ENCODE measurements at places on chromosomes 7 and 10. TPM values are rescaled to one million over a fixed set of nuclear protein-coding genes. Genes with fewer than 3 reads are reported as not detected.

Gene HEPACAM2
- not detected for total RNA-seq

DNA sequence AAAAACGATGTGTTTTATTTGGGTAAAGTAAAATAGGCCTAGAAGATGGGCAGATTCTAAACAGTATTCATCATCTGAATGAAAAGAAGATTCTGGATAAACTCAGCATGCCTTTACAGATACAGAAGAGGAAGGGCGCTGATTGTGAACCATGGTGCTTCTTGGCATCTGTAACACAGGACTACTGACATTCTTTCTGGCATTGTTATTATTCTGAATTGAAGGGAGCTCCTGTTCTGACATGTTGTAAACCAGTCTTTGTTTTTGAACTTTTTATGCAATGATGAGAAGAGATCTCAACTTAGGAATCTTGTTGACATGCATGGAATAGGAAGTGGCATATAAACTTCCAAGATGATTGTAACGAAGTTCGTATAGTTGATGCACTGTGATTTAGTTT is 13.5 kb downstream of the RPA3 start:
- no peak for DNase-seq

DNA sequence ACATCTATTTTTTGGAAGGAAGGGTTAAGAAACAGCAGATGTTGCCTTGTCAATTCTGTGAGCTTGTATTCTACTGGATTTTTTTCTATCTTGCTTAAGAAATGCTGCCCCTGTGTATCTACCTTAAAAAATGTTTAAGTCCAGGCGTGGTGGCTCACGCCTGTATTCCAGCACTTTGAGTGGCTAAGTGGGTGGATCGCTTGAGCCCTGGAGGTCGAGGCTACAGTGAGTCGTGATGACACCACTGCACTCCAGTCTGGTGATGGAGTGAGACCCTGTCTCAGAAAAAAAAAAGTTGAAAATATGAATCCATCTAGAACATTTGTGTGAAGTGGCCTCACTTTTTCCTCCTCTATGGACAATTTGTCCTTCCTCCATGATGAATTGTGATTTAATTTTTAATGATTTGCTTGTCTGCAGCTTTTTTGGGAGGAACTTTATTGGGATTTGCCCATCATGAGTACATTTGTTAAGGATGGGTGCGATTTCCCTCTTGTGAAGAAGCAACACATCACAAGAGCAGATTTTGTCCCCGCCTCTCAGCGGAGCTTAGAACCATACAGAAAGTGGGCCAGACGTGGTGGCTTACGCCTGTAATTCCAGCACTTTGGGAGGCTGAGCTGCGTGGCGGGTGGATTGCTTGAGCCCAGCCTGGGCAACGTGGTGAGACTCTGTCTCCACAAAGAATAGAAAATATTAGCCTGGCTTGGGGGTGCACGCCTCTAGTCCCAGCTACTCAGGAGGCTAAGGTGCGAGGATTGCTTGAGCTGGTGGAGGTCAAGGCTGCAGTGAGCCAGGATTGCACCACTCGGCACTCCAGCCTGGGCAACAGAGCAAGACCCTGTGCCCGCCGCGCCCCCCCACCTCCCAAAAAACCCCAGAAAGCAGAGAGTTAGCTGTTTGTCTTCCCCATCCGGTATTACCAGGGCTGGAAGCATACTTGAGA is 57.7 kb downstream of the DNAJB6 start:
- no peak for DNase-seq

Gene GLUD1
- 111 TPM for total RNA-seq

- DNase-seq: no peak
Observed at GRCh38 chr7:92695308-92696261, 105.4 kb upstream of the FAM133B start.

DNA sequence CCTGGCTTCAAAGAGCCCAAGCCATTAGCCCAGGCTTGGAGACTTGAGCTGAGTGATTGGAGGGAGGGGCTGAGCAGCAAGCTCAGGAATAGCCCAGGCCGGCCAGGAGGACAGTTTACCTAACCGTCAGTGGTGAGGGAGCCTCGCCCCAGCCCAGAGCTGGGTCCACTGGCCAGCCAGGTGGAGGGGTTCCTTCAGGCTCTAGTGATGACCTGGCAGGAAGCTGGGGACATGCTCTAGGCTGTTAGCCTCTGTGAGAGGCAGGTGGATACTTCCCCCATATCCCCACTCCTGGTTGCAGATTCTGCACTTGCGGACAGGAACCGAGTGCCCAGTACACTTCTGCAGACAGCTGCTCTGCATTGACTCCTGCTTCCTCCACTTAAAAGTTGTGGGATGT is 61.2 kb upstream of the ANTXRL start:
- no peak for DNase-seq

GRCh38 chr7:91263384-91264045 is 718 bp upstream of the FZD1 start:
- no peak for DNase-seq

DNA sequence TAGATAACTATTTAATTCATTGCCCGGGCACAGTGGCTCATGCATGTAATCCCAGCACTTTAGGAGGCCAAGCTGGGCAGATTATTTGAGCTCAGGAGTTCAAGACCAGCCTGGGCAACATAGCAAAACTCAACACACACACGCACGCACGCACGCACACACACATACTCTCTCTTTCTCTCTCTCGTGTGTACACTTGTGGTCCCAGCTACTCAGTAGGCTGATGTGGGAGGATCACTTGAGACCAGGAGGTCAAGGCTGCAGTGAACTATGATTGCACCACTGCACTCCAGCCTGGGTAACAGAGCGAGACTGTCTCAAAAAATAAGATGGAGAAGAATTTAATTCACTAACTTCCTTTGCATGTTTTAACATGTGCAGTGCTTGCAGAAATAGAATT is 38.1 kb downstream of the PTPN12 start:
- DNase-seq: no peak

DNA sequence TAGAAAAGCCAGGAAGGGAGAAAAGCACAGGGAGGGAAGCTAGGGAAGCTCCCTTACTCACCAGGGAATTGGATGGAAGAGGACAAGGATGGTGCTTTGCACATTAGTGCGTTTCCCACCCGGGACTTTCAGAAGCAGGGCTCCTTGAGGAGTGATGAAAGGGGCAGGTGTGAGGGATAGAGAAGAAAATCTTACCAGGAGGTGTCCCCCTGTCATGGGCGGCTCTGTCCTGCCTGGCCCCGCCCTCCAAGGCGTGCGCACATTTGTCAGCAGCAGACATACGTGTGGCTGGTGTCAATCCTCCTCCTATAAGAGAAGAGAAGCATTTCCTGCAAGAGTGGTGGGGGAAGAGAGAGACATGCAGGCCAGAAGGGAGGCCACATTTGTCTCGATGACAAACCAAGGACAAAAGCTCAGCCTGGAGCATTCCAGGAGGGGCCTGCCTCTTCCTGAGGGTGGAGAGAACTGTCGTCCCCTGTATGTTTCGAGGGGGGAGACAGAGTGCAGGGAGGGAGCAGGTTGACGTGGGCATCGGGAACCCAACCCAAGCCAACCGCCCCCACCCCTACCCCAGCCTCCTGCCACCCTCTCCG is 47.4 kb upstream of the COMTD1 start:
- DNase-seq: no peak

GRCh38 chr10:114199239-114199638 is 20.1 kb downstream of the TDRD1 start:
- no peak for DNase-seq

DNA sequence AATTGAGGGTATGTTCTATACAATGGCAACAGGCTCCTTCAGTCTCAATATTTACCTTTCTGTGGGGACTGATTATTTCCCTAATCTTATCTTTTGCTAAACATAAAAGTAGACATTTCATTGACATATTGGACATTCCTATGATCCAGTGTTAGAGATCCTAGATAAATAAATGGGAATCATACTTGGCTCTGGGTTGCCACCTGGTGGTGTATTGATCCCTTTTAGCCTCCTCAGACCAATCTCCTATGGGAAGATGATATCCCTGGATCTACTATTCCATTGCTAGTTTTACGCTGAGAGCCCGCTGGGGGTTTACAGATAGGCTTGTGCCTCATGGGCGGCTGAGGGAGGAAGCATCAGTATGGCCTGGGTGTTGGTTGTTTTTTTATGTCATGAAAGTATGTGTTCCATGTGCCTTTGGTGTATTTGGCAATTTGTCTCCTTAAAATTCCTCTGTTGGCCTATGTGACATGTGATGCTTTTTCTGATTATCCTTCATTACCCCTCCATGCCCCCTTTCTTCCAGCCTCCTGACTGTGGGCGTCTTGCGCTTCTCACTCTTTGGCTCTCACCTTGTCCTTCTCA is 18.8 kb downstream of the CELF2 start:
- no peak for DNase-seq

GRCh38 chr10:132110111-132110521 is 44.4 kb downstream of the JAKMIP3 start:
- DNase-seq: peak; percentile 8

Gene EPO
- not detected for total RNA-seq

Gene OR13A1
- not detected for total RNA-seq

DNA sequence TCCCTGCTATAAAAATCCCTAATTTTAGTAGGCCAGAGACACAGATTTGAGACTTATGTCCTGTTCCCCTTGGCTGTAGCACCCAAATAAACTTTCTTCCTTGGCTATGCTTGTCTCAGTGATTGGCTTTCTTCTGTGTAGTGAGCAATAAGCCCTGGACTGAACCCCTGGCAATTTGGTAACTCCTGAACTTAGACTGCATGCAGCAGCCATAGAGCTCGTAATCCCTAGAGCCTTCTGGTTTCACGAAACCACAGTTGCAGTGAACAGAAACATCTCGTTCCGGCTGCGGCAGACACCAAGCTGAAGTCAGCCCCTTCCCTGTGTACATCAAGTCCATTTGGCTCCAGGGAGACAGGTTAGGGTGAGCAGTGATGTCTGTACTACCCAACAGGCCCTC is 172.2 kb downstream of the LYZL1 start:
- no peak for DNase-seq

Gene ZNF277
- total RNA-seq: 27.4 TPM

GRCh38 chr7:25988640-25989039 is 163.4 kb upstream of the NFE2L3 start:
- no peak for DNase-seq

- no peak for DNase-seq
Observed at GRCh38 chr10:128429321-128429720, 303.1 kb upstream of the MKI67 start.

- no peak for DNase-seq
Observed at GRCh38 chr7:157168571-157168970, 29.8 kb downstream of the UBE3C start.

Gene ZNF425
- 1.1 TPM for total RNA-seq

DNA sequence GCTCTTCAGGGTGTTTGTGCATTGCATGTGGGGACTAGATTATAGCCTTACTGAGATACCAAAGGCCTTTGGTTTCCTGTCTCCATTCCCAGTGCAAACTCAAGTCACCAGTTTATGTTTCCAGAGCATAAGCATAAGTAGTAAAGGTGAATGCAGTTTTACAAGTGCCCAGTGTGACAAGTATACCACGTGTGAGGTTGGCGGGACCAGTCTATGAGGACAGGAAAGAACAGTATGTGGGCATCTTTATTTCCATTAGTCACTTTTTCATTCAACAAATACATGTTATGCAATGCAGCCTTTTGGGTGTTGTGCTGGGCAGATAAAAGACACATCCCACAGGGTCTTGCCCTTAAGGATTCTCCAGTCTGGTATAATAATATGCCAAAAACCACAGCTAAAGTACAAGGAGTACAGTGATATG is 146.5 kb downstream of the ARID5B start:
- peak; percentile 66 for DNase-seq

GRCh38 chr10:791639-792038 is 102.2 kb upstream of the DIP2C start:
- DNase-seq: no peak

DNA sequence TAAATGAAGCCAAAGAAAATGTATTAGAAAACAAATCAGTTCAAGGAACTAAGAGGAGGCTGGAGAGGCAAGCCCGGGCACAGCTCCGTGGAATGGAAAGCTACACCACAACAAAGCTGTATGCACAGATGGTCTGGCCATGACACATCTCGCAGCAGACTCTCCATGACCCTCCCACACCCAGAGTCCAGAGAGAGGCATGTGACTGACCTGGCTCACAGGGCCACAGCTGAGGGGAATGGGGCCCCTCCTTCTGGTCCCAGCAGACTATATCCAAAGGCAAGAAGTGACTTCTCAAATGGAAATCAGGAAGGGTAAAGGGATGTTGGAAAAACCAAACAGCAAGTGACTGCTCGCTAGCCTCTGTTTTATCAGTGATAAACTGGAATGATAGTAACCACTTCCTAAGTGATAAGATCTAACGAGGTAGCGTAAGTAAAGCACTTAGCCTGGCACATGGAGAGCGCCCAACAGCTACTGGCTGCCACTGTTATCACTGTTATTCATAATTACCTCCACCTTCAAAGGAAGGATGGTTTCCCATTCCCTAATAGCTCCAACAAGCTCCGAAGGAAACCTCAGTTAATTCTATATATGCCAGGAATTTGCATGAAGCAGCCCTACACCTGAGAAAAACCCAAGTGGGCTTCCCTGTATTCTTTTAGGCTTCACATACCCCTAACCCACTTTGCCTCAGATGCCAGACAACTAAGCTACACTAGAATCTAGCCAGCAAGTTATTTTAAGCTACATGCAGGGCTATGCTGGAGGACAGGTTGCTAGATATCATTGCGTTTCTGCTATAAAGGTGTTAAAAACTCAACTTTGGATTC is 8.4 kb downstream of the OSBPL3 start:
- peak; percentile 17 for DNase-seq

- no peak for DNase-seq
Observed at GRCh38 chr7:156772725-156773124, 120.3 kb downstream of the LMBR1 start.

DNA sequence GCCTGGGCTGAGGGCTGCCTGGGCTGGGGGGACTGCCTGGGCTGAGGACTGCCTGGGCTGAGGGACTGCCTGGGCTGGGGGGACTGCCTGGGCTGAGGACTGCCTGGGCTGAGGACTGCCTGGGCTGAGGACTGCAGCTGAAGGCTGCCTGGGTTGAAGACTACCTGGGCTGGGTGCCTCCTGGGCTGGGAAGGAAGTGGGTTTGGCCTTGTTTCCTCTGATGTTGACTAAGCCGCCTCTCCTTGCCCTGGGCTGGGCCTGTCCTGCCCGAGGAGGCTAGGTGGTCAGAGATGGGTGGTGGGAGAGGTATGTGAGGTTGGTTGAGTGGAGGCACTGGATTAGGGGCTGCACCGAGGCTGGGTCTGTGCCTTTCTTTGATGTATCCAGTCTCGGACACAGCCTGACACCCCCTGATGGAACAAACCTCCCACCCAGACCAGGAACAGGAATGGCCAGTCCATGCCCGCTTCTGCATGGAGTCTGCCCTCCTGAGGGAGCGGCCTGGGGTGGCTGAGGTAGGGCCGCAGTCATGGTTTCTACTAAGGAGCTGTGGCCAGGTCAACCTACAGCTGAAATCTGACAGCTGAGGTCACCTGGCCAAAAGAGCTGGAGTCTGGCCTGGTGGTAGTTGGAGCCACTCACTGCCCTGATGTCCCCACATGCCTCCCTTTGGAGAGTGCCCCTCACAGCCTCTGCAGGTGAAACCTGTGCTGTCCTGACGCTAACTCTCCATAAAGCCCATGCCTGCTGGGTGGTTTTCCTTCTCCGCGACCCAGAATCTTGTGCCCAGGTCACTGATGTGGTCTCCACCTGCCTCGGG is 22.3 kb downstream of the SCART1 start:
- peak; percentile 68 for DNase-seq

- no peak for DNase-seq
Observed at GRCh38 chr10:11587722-11588259, 23.7 kb downstream of the USP6NL start.

All from activated CD4-positive, alpha-beta memory T cell treated with anti-CD3 and anti-CD28 coated beads, Interleukin-2, amount 10 ng/mL, durations not matched to agents 7 days and 5 days (primary cell).